ENCODE measurements at places on chromosomes 12 and 14.

DNA sequence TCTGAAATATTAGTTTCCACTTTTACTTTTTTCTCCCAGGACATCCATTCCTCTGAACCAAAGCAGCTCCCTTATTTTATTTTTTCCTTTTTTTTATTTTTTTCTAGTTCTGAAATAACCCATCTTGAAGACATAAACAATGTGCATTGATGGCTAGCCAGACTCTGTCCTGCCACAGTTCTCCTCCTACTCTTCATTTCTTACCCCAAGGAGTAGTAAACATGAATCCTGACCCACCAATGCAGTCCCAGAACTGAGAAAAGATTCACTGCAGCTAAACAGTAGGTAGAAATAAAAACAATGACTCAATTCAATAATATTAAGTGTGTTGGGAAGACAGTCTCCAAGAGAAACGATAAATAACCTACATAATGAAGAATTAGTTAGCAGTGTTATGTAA, 65.7 kb upstream of the NOVA1 start:
- DNase-seq: no peak

DNA sequence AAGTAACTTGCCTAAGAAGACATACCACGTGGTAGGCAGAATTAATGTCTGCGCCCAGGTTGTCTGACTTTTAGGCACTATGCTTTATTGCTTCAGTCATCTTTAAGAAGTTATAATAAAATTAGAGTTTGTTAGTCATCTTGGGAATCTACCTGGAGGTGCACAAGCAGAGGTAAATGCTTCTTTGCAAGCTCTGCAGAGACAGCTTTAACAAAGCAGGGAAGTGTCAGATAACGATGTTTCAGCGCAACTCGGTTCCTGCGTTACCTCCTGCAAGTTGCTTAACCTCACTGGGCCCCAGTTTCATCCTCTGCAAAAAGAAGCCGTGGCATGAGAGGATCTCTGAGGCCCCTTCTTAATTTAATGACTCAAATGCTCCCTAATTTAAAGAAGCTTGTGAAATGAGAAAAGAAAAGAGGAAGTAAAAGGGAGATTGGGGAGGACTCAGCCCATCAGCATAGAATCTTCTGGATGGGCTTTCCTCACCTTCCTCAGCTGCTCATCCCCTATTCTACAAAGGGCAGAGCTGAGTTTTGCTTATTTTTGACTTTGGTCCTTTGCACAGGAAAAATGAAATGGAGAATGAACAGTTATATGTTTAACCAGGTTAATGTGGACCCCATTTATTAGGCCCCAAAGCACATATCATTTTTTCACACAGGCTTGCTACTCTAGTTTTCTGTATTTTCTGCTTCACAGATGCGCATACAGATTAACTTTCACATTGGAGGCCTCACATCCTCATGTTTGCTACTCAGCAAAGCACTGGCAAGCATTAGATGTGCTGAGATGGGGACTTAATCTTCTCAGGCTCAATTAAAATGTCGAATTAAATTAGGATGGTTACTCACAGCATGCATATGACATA, 5.1 kb downstream of the ARHGDIB start:
- DNase-seq: no peak

DNA sequence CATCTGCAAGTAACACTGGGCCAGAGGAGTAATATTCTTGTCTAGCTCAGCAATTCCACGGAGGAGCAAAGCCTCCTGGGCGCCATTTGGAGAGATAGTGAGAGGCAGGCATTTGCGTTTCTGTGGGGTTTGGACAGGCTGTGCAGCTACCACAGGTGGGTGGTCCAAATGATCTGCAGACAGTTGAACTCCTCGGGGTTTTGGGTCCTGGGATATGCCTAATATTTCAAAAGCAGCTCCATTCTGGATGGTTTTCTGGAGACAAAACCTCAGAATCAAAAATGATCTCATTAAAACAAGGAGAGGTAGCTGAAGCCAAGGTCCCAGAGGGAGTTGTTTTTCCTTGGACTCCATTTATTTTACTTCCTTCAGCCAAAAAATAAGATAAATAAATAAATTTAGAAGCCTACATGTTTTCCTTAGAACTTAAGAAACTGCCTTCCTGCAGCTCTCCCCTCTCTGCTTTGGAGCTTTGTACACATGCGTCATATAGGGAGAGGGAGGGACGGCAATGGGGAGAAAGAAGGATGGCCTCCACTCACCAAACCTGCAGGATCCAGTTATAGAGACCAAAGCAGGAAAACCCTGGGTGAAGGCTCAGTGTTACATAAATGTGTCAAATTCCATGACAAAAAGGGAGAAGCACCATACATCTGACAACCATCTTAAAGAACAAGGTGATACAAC, 227.3 kb upstream of the DAAM1 start:
- no peak for DNase-seq

- DNase-seq: no peak
Measured at GRCh38 chr12:122584177-122584863, 57.3 kb downstream of the KNTC1 start.

DNA sequence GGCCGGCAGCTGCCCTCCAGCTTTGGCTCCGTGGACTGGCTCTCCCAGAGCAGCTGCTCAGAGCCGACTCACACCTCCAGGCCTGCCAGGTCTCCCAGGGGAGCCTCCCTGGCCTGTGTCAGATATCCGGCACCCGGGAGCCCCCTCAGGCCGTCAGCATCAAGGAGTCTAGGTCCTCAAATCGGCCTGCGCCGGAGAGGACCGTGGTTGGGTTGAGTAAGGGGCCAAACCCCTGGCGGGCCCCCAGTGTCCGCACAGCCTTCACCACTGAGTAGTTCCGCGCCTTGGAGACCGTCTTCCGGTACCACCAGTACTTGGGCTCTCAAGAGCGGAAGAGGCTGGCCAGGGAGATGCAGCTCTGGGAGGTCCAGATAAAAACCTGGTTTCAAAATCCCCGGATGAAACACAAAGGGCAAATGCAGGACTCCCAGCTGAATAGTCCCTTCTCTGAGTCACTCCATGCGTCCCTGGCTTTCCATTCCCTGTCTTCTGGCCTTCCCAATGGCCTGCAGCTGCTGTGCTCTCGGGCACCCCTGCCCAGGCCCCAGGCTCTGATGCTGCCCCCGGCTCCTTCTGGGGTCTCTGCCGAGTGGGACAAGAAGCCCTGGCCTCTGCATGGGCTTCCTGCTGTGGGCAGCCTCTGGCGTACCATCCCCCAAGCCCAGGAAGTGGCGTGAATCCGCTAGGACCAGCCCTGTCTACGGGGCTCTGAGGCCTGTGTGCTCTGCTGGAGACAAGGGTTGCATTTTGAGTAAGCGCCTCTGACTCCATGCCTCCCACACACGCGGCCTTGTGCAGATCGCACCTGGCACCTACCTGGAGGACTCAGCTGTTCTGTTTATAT, 245.1 kb upstream of the ATXN7L3B start:
- DNase-seq: no peak

GRCh38 chr12:61044766-61045165, 1215.4 kb upstream of the USP15 start:
- DNase-seq: no peak

DNA sequence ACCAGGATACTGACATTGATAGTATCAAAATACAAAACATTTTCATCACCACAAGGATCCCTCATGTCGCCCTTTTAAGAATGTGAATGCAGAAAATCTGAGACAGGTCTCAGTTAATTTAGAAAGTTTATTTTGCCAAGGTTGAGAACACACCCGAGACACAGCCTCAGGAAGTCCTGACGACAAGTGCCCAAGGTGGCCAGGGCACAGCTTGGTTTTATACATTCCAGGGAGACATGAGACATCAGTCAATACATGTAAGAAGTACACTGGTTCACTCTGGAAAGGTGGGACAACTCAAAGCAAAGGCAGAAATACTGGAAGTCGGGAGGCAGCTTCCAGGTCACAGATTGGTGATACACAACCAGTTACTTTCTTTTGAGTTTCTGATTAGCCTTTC, 235.2 kb upstream of the KRR1 start:
- no peak for DNase-seq

DNA sequence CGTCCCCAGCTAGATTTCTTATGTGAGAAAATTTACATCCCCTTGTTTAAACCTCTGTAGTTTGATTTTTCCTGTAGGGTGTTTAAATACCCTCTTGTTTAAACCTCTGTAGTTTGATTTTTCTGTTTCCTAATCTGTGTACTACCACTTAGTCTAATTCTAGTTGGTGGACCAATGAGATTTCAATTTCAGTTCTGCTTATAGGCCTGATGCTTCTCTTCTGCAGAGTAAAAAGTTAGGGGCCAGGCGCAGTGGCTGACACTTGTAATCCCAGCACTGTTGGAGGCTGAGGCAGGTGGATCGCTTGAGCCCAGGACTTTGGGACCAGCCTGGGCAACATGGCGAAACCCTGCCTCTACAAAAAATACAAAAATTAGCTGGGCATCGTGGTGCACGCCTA, 11.5 kb downstream of the UBC start:
- DNase-seq: no peak

GRCh38 chr12:57001448-57001906, 4.9 kb downstream of the ZBTB39 start:
- DNase-seq: peak; percentile 70

GRCh38 chr14:60640859-60641741, 8.2 kb downstream of the SIX1 start:
- no peak for DNase-seq

- no peak for DNase-seq
Measured at GRCh38 chr12:53968214-53969127, 4.5 kb upstream of the HOXC11 start.

DNA sequence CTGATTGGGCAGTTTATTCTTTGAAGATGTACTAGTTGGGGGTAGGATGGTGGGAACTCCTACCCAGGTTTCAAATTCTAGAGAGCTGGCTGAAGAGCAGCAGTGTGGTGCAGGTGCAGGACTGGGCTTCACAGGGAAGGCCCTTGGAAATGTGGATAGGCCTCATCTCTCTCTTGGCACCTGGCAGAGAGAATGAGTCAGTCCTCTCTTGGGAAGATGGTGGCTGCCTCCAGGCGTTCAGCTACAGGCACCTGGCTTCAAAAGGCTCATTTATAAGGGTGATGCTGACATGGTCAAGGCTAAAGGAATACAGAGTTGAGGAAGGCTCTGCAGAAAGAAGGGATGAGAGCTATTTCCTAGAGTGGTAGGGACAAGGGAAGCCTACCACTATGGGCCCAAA, 179.7 kb upstream of the VASH1 start:
- no peak for DNase-seq

DNA sequence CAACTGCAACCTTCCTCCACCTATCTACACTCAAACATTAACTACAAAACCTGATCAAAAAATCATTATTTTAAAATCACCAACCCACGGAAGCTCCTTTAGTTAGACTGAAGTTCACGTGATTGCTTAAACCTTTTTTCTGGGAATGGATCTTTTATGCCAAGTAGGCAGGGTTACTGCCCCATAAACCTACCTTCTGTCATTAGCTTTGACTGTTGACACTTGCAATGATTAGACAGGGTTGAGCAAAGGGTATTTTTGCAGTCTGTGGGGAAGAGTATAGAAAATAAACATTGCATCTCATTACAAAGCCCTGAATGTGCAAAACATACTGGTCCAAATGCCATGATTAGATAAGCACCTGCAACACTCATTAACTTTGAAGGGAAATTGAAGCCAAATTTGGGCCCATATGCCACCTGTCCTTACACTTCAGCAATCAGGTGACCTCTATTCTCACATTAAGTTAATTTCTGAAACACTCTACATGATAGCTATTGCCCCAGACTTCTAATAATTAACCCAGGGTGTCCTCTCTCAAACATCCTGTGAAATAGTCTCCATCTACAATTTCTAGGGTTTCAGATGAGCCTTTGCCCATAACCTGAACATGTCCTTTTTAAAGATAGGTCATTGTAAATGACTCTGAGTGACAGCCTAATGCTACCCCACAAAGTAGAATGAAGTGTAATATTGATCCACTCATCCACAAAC, 156.0 kb upstream of the PLEKHG7 start:
- DNase-seq: no peak

DNA sequence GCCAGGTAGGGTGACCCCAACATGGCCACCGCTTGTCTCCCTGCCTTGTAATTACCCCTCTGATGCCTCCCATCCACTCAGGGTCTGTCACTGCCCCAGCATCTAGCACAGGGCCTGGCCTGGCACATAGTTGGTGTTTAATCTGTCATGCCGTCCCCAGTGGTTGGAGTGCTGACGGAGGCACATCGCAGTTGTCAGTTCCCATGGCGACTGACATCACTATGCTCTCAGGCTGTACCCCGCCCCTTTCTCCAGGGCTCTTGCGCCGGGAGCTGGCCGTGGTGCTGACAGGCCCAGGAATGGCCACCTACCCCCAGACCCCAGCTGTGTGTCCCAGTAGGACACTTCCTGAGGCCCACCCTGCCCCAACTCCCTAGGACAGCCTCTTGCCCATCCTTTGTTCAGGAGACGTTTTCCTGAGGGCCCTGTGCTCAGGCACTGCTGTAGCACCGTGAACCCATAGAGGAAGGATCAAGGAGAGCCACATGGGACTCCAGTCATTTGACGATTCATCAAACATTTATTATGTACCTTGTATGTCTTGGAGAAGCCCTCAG, 23.0 kb downstream of the FAM222A start:
- no peak for DNase-seq

- no peak for DNase-seq
Measured at GRCh38 chr14:105244334-105244733, 4.0 kb upstream of the BTBD6 start.

- no peak for DNase-seq
Measured at GRCh38 chr12:125552295-125552694, 487.1 kb downstream of the AACS start.

DNA sequence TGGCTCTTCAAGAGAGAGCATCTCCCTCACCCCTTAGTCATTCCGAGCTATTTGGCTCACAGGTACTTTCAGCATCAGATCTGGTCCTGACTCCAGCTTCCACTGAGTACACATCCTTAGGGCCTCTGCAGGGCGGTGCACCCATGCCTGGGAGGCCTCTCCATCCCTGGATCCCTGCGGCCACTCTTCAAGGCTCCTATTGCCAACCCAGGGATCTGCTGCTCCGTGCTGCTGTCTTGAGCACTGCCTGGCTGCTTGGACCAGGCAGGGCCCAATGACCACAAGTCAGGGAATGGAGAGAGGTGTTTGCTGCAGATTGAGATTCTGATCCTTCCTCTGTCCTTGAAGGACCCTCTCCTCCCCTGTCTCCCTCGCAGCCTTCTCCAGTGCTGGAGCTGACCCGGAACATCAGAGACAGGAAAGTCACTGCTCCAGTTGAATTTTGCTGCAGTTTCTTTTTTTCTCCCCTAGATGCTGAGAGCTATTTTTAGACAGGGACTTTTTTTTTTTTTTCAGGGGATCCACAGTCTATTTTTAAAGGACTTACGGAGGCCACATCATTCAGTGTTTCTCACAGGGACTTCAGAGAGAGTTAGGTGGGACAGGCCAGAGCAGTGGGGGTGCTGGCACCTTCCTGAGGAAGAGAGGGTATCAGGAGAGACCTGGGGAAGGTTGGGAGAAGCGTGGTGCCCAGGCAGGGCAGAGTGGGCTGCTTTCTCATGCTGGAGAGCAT, 50.1 kb upstream of the KCNA1 start:
- no peak for DNase-seq

GRCh38 chr12:104707194-104707593, 250.4 kb downstream of the CHST11 start:
- DNase-seq: no peak

DNA sequence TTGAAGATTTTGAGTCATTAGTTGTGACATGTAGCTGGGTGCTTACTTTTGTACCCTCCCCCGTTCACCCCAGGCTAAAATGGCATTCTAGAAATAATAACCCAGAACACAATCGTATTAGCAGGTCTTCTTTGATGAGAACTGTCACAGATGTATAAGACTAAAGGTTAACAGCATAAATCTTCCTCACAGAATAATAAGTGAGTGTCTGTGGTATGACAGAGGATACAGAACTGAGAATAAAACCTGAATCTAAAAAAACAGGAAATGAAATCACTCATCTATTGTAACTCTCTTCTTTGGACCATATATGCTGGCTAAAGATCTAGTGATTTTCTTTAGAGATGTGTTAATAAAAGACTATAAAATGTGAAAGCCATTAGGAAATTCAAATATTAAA, 746.6 kb downstream of the LRFN5 start:
- DNase-seq: no peak

Data from stimulated activated CD4-positive, alpha-beta T cell treated with anti-CD3 and anti-CD28 coated beads, Interleukin-4, amount 100 ng/mL, for 48 hours (primary cell).